IPS DF 19.7 (cell line): ENCODE measurements at places on chromosomes 2 and 18.
A peak's percentile ranks its signal among the peaks of the same experiment; 100 is the strongest.

- DNase-seq: no peak
Observed at GRCh38 chr18:3066341-3067110, 53.6 kb upstream of the LPIN2 start.

GRCh38 chr2:37625796-37626571, 45.5 kb downstream of the CDC42EP3 start:
- DNase-seq: no peak

DNA sequence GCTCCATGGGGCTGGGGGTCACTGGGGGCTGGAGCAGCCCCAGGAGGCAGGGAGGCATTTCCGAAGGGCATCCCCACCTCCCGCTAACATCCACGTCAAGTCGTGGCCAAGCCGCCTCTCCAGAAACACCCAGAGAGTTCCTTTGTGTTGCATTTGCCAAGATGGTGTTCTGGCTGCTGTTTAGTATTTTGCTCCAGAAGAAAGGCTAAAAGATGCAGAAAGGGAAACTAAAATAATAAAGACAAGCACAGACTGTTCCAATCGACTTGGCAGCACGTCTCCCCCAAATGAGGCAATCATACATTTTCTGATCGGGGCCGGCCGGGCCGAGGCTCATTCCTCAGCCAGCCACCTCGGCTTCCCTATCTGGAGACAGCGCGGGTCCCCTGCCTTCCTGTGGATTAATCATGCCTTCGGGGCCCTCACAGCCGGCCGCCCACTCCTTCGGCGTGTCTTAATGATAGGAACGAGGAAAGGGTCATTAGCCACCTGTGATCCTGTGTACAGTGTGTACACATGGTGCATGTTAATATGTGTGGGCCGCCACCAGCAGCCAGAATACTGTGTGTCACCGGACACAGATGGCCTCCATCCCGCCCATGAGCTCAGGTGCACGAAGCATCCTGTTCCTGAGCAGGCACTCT, 169.2 kb downstream of the KLHL29 start:
- no peak for DNase-seq

- DNase-seq: no peak
Observed at GRCh38 chr2:191864628-191865374, 17.9 kb upstream of the CAVIN2 start.

DNA sequence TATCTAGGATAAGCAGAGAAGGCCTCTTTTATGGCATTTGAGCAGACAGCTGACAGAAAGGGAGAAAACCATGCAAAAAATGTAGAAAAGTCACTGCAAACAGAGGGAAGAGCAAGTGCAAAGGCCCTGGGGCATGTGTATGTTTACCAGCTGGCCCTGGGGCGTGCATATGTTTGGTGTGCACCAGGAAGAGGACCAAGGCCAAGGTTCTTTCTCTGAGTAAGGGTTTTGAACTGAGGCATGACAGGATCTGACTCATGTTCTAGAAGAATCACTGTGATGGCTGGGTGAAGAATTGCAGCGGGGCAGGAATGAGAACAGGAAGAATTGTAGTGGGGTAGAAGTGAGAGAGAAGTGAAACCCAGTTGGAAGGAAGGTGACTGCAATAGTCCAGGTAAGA, 69.6 kb downstream of the STEAP3 start:
- no peak for DNase-seq

DNA sequence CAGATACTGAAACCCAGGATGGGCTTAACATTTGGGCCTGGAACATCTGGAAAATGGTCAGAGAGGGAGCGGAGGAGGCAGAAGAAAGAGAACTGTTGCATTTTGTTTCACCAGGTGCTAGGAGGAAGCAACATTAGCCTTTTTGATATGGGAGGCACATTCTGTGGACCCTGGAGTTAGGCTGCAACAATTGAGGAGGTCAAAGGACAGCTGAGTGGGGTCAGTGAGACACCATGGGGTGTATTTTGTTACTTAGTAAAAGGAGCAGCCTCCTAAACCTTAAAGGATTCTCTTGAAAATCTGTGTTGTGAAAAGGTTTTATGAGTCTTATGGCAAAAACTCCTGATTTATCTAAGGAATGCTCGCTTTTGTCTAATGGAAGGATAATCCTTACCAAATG, 124.9 kb downstream of the GREB1L start:
- DNase-seq: no peak

DNA sequence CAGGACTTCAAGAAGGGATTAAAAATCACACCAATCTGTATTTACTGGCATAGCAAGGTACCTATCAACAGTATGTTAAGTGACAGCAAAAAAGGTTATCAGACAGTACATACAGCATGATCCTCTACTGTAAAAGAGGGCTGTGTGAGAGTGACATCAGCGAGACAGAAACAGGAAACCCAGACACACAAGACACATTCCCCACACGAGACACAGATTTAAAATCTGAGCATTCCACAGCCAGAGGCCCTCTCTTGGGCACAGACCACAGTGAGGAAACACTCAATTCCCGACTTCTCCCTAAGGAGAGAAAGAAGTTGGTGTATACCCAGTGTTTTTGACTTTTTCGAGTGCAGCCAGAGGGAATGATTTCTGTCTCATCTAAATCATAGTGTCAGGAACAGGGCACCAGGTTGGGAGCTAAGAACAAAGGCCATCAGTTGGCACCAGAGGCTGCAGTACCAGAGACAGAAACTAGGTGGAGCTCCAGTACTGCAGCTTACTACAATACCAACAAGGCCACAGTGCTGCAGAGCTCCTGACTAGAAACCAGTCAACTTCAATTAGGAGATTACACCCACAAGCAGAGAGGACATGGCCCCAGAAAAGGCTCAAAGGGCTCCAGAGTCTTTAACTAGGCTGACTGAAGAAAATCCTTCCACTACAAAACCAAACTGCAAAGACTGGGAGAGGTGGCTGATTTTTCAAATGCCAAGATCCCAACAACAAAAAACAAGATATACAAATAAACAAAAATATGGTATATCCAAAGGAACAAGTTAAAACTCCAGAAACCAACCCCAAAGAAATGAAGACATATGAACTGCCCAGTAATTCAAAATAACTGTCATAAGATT, 41.0 kb downstream of the UNC50 start:
- peak; percentile 67 for DNase-seq

DNA sequence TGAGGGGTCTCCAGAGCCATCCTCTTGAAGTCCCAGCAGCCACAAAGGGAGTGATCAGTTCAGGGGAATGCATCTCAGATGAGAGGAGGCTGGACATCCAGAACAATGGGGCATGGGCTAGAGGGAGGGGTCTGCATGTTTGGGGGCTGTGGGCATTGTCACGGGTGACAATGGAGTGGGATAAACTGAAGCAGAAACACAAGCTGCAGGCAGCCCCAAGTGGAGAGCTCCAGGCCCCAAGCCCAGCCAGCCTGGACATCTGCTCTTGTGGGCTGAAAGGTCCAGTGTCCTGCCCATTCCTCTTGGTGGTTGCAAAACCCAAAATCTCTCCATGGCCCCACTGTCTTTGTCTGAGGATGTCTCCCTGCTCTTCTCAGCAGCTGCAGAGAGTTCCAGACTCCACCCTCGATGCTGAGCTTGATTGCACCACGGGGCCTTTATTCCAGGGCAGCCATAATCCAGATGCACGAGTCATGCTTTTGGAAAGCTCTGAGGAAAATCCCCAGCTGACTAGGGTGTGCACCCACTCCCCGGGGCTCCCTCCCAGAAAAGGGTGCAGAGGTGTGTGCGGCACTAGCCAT, 149.4 kb downstream of the TNS1 start:
- no peak for DNase-seq

DNA sequence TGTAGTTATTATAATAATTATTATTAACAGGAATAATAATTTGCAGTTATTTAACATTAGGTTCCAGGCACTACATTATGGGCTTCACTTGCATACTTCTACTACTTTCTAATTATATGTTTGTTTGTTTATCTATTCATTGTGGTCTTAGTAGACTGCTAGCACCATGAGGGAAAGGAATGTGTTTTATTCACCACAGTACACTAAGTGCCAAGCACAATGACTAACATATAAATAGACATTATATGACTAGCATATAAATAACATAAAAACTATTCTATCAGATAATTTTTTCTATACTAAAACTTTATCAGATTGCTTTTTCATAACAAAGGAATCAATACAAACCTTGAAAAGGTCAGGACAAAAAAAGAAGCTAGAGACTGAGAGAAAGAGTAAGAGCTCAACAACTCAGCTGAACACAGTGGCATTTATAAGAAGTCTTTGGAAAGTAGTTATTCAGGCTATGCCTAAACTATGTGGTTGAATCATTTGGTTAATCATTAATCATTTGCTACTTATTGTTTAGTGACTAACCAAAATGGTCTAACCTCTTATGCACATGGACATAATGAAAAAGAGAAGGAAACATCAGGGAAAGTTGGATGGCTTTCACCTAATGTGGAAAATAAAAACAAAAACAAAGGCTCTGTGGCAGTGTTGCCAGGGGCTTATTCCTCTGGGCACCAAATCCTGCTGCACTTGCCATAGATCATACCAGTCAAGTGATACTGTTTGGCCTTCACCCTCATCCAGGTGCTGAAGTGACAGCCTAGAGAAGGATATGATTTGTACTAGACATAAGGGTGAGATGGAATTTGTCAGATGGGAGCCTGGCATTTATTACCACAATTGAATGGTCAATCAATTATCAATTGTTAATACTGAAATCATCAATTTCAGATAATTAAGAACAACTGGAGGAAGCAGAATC, 174.9 kb downstream of the ETAA1 start:
- DNase-seq: no peak

GRCh38 chr2:3298191-3298590, 79.4 kb downstream of the EIPR1 start:
- DNase-seq: no peak

GRCh38 chr2:47803363-47803762, 20.4 kb downstream of the MSH6 start:
- no peak for DNase-seq

DNA sequence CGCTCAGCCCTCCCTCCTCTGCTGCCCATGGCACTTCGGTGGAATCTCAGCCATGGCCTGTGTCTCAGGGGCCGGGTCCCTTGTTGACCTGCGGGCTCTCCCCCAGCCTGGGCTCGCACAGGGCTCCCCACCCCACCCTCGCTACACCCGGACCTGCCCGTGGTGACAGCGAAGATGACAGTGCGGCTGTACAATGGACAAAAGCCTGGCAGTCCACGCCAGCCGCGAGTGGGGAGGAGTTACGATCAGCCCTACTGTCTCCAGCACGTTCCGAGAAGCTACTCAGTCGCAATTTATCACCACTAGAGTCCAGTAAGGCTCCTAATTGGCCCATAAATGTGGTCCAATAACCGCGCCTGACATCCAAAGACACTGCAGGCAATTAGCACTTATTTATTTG, 31.6 kb downstream of the GBX2 start:
- no peak for DNase-seq

GRCh38 chr2:107276034-107276433, 390.1 kb upstream of the ST6GAL2 start:
- DNase-seq: no peak

DNA sequence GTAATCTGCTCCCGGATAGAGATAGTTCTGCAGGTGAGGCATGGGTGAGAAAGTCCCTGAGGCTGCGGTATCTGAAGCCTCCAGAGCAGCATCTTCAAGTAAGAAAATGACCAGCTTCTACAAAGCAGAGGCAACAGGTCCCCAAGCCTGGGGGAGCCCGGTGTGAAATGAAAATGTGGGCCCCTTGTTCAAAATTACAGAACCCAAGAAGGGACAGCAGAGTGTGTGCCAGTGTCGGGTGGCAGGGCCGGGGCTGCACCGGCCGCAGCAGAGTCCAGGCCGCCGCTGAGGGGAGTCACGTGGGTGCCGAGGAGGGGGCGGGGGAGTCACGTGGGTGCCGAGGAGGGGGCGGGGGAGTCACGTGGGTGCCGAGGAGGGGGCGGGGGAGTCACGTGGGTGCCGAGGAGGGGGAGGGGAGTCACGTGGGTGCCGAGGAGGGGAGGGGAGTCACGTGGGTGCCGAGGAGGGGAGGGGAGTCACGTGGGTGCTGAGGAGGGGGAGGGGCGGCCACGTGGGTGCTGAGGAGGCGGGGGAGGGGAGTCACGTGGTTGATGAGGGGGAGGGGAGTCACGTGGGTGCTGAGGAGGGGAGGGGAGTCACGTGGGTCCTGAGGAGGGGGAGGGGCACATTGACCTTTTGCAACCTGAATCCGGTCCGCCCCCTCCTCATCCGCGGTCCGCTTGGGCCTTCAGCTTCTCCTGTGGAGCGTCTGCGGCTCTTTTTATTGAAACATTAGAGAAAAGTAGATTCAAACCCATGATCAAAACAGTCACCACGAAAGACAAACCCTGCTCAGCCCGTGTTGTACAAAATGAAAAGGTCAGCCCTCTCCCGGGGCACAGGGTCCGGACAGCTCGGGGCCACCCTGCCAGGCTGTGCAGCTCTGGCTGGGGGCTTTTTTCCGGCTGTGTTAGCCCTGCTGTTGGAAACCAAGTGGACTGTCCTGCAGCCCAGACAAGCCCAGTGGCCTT, 10.4 kb downstream of the COLEC11 start:
- DNase-seq: no peak

GRCh38 chr2:240649331-240649730, 24.1 kb downstream of the GPR35 start:
- no peak for DNase-seq

- DNase-seq: no peak
Observed at GRCh38 chr2:120988051-120988699, 252.5 kb downstream of the GLI2 start.

DNA sequence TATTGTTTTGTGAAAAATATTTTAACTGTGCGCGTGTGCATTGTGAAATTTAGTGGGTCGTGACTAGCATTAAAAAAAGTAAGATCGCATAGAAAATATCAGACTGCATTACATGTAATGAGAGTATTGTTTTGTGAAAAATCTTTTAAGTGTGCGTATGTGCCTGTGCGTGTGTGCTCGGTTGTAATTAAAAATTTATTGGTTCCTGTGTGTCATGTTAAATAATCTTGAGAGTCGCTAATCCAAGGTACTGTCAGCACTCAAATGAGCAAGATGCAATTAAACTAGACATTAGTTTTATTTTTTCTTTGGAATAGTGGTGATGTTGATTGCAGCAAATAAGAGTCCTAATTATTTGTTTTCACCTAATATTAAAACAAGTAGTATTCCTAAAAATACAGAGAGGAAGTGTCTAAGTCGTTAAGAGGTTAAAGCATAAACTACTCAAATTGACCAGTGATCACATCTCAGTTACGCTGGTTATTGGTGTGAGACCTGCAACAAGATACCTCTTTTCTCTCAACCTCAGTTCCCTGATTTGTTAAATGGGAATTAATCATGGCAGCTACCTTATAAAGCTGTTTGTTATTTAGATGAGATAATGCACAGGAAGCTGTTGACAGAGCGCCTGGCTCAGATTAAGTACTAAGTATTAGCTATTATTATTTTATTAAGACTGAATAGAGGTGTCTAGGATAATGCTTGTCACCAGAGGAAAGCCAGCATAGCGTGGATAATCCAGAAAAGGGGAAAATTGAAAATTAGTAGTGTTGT, 1.9 kb downstream of the ZDBF2 start:
- DNase-seq: no peak

DNA sequence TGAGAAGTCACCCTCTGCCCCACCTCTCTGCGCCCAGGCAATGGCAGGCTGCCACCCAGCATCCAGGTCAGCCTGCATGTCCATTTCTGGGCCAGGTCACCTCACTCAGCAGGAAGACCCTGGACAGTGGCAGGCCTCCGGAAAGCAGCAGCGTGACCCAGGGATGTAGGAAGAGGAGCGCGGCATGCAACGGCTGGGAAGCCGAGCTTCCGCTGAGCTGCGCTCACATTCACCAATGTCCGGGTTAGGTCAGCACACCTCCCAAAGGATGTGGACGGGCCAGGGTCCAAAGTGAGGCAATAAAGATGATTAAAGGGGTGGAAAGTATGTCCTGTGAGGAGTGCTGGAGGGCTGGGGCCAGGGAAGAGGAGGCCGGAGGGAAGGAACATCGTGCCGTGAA, 174.5 kb downstream of the CTIF start:
- DNase-seq: no peak
